ENCODE measurements at places on chromosomes 6 and 20. TPM values are rescaled to one million over a fixed set of nuclear protein-coding genes. Genes with fewer than 3 reads are reported as not detected.

Gene SYNGAP1
- polyA plus RNA-seq: 6.8 TPM

Gene PKIB
- polyA plus RNA-seq: 71.4 TPM

Gene SAPCD1
- 2.1 TPM for polyA plus RNA-seq

Gene SRSF3
- polyA plus RNA-seq: 160 TPM

Gene DLL1
- 5.3 TPM for polyA plus RNA-seq

GRCh38 chr6:126672649-126673048 is 332.7 kb downstream of the CENPW start:
- H3K4me3 ChIP-seq: no peak overlapping the region
- no peaks in the 10 kb centered on the region for H3K27me3 ChIP-seq
- no peaks in the 10 kb centered on the region for H3K4me1 ChIP-seq

- DNase-seq: no peak
- H3K27ac ChIP-seq: no peak overlapping the region
- H3K27me3 ChIP-seq: no peaks in the 10 kb centered on the region
- H3K4me3 ChIP-seq: no peak overlapping the region
Measured at GRCh38 chr20:59484228-59484627, 120.1 kb upstream of the PHACTR3 start.

DNA sequence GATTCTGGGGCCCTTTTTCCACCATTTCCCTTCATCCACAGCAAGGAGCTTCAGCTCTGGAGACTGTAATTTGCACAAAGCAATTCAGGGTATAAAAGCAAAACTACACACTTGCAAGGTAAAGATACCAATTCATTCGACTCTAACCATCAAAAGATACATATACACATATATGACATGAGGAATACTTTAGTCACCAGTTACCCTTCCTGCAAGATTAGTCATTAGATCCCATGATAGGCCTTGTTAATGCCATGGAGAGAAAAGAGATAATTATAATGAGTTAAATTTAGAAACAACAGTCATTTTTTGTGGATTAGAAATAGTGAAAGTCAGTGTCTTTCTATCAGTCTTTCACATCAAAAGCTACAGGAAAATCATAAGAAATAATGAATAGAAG is 204.2 kb downstream of the KCNQ5 start:
- no peak overlapping the region for H3K4me3 ChIP-seq
- H3K27me3 ChIP-seq: no peaks in the 10 kb centered on the region
- H3K27ac ChIP-seq: no peak overlapping the region
- H3K36me3 ChIP-seq: no peaks in the 10 kb centered on the region
- H3K4me1 ChIP-seq: no peaks in the 10 kb centered on the region
- DNase-seq: peak; percentile 22

Measured in cardiac muscle cell (in vitro differentiated cells and primary cell).